Tibial nerve (tissue), 4 donors: ENCODE measurements at places on chromosomes 3 and 15. TPM values are rescaled to one million over a fixed set of nuclear protein-coding genes. Genes with fewer than 3 reads are reported as not detected.
A peak's percentile ranks its signal among the peaks of the same experiment; 100 is the strongest.

DNA sequence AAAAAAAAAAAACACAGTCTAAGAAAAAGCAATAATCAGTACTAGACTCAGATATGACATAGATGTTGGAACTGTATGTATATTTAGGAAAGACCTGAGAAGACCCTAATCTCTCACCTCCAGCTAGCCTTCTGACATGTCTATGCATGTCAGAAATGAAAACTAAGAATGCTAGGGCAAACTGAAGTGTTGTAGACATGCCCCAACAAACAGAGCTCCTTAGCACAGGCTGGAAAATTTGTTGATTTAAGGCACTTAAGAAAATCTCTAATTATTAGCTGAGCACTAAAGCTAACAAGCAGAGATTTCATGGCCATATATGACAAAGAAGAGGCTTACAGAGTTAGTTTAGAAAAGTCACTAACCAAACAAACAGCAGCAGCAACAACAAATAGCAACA is 45.5 kb upstream of the PRSS50 start:
- DNase-seq = no peak

- DNase-seq = no peak
Measured at GRCh38 chr15:61824291-61824690, 236.0 kb downstream of the VPS13C start.

- no peak for DNase-seq
Measured at GRCh38 chr15:100105101-100105500, 236.7 kb downstream of the ADAMTS17 start.

DNA sequence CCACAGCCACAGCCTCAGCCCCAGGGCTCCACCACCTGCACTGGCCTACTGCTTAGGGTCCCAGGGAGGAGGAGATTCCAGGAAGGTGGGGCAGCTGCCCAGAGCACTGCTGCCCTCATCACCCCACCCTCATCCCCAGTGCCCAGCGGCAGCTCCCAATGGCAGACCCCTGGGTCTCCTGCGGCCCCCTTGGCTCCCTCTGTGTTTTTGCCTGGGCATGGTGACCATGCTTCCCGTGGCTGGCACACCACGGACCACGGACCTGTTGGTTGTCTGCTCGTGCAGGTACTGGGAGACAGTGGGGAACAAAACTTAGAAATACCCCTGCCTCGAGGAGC is 2.7 kb downstream of the CHST13 start:
- DNase-seq = no peak

- no peak for DNase-seq
Measured at GRCh38 chr3:22585504-22585903, 617.6 kb upstream of the UBE2E2 start.

DNA sequence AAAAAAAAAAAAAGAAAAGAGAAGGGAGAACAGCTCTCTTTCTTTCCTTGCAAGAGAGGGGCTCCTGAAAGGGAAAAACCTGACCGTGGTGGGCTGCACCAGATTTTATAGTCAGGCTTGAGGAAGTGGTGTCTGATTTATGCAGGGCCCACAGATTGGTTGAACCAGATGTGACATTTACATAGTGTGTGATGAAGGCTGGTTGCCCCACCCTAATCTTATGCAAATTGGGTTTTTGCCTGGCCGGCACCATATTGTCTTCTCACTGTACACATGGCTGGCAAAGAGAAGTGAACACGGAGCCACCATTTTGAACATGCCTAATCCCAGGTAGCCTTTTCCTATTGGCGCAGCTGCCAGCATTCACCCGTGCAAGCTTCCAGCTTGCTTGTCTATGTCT is 154.4 kb downstream of the OXSM start:
- DNase-seq = no peak

DNA sequence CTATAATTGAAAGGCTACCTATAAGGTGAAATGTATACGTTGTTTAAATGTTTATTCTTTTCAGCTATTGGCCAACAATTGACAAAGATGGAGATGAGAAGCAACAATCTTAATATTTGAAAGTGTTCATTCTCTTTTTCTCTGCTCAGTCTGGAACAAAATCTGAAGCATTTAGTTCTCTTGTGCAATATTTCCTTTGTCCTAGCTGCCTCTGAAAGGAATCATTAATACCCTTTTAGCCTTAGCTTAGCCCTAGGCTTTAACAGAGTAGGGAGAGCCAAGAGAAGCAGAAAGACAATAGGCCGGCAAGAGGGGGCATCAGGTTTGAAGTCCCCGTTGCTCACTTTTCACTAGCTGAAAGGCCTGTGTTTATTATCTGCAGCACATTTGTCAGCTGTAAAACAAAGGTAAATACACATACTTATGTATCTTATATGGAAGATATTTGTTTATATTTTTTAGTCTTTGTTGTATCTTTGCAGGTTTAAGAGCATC is 422.5 kb upstream of the SEMA6D start:
- DNase-seq = no peak

DNA sequence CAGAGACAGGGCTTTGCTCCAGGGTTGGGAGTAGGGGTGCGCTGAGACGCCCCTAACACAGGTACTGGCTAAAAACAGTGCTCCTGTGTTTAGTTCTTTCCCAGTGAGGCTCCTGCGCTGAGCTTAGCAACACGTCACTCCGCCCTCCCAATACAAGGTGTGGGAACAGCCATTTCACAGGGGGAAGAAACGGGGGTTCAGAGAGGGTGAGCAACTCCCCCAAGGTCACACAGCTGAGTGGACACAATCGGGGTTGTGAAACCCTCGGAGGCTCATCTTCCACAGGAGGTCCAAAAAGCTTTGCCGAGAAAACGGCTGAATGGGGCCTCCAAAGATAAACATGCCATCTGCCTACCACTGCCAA is 628 bp downstream of the PRRT3 start:
- no peak for DNase-seq

- DNase-seq = no peak
Measured at GRCh38 chr3:182967218-182968204, 12.8 kb downstream of the DCUN1D1 start.

GRCh38 chr3:142225885-142226215 is 465 bp upstream of the GK5 start:
- no peak for DNase-seq

DNA sequence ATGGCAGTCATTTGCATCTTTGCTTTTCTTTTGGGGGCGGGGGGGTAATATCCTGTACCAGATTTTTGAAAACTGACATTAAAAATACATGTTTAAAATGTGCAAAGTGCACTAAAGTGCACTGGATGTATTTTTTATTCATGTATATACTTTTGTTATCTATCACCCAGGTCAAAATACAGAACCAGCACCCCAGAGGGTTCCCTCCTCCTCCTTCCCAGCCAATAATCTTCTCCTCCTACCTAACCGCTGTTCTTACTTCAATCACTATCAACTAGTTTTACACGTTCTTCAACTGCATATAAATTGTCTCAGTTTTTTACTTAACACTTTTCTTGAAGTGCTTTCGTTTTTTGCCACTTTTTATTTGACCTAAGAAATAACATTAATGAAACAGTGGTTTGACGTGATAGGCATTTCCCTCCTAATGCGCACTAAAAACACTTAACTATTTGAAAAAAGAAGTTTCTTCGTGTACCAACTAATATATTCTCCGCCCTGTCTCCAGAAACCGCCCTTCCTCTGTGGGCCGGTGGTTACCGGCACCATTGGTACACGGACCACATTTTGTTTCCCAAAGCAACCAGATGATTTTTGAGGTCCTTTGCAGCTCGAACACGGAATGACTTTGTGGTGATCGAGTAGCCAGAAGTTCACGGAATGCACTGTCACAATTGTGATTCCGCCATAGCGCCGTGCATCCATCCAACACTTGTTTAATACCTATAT is 836 bp upstream of the AKAP13 start:
- no peak for DNase-seq

DNA sequence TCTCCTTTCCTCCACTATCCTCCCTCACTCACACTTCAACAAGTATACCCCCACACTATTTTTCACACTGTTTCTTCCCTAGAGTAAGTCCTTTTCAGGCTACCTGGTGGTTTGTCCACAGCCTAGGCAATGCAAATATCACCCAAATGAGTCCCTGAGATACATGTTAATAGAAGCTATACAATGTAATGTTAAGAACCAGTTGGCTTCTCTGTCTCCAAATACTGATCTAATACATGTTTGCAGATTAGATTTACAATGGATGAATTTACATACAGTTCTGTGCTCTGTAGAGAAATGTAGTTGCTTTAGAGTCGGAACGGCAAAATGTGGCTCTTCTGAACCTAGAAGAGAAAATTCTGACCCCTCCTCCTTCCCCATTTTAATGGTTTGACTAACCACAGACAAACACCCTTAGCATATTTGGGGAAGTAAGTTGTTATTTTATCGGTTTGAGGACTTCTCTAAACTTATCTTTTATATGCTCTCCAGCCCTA is 63.6 kb upstream of the MBNL1 start:
- DNase-seq = no peak

DNA sequence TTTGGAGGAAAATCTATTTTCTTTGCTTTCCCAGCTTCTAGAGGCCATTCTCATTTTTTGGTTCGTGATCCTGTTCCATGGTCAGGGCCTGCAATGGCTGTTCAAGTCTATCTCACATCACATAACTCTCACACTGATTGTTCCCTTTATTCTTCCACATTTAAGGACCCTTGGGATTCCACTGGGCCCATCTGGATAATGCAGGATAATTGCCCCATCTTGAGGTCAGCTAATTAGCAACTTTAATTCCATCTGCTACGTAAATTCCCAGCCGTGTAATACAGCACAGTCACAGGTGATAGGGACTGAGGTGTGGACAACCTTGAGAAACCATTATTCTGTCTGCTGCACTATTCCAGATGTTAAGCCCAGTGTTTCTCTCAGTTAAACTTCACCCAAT is 311.6 kb upstream of the CNTN4 start:
- no peak for DNase-seq

DNA sequence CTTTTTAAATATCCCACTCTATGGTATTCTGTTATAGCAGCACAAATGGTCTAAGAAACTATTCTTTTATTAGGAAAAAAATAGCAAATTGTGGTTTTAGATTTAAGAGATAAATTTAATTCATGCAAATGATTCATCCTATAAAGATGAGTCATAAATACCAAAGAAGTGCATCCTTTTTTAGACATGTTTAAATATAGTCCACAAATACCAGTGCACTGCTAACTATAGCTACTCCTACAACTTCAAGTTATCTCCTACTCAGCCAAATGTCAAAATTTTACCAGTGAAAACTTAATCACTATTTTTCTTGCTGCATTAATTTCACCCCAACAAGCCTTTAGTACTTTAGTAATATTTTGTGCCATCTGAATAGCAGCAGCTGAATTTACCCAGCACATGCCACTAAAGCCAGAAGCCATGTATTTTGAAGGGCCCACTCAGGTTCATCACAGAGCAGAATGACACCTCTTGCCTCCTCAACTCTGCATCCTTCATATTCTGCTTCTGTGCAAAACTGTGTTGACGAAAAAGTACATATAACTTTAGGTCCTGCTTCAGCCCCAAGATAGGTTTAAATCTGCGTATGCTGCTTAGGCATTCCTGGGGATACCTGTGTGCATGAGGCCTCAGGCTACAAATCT is 24.9 kb downstream of the CX3CR1 start:
- no peak for DNase-seq

- DNase-seq = no peak
Measured at GRCh38 chr3:184805351-184806038, 6.5 kb upstream of the VPS8 start.

DNA sequence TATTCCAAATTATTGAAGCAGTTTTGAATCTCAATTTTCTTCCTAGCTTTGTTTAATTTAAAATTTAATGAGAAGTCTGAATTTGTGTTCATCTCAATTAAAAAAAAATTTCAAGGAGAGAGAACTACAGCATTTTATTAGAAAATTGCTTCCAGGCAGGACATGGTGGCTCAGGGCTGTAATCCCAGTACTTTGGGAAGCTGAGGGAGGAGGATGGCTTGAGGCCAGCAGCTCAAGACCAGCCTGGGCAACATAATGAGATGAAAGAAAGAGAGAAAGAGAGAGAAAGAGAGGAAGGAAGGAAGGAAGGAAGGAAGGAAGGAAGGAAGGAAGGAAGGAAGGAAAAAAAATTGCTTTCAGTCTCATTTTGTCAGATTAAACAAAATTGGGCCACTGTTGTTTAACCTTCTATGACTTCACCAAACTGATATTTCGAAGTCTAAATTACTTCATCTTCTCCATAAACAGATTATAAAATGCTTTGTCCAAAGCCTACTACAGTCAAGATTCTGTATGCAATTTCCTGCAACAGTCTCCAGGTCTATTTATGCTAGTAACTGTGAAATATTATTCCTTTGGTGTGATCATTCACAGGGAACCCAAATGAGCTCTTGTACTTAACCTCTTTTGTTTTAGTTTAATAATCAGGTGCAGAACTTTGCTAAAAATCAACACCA is 6.6 kb upstream of the ABHD6 start:
- DNase-seq = no peak

GRCh38 chr3:24756101-24756888 is 261.6 kb upstream of the THRB start:
- DNase-seq = no peak

DNA sequence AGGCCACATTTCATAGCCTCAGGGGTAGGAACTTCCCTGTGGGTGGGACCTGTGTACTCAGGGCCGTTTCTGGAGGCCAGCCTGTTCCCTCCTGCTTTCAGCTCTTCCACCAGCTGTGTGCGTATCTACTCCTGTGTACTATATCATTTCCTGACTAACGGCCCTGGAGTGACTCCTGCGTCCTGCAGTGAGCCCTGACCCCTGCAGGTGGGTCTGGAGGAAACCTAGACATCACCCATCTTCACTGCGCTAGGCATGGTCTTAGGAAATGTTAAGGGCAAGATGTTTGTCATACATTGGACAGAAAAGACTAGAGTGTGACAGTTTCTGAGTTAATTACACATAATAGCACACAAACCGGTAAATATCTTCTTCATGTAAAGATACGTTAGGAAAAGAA is 297.3 kb downstream of the GABRB3 start:
- DNase-seq = no peak

- DNase-seq = no peak
Measured at GRCh38 chr3:108951820-108952501, 1.7 kb downstream of the GUCA1C start.

GRCh38 chr3:155701882-155702465 is 42.9 kb downstream of the PLCH1 start:
- peak; percentile 43 for DNase-seq

DNA sequence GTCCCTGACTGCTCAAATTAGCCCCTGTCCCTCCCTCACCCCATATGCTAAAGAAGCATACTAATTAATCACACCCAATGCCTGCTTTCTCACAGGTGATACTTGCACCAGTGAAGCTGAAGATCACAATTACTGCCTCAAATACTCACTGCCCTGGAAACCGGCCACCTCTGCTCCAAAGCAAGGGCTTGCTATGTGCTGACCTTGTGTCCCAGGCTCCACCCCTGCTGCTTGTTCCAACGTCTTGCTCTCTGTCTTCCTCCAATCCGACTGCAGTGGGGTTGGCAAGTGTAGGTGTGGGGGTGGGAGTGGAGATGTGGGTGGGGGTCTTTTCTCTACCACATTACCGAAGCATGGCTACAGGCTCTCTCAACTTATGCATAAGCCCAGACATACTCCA is 55.7 kb upstream of the PSMD6 start:
- DNase-seq = peak; percentile 25

Gene CCR8
- not detected for total RNA-seq

Gene C3orf62
- total RNA-seq = 3.1 TPM

Gene FBXW12
- total RNA-seq = not detected

Gene HDC
- 0.78 TPM for total RNA-seq

Gene FBN1
- total RNA-seq = 175 TPM

Gene MED12L
- 3.0 TPM for total RNA-seq

Gene STAB1
- total RNA-seq = 167 TPM
